T-cell (primary cell): ENCODE measurements at places on chromosomes 7 and 10.
A peak's percentile ranks its signal among the peaks of the same experiment; 100 is the strongest.

DNA sequence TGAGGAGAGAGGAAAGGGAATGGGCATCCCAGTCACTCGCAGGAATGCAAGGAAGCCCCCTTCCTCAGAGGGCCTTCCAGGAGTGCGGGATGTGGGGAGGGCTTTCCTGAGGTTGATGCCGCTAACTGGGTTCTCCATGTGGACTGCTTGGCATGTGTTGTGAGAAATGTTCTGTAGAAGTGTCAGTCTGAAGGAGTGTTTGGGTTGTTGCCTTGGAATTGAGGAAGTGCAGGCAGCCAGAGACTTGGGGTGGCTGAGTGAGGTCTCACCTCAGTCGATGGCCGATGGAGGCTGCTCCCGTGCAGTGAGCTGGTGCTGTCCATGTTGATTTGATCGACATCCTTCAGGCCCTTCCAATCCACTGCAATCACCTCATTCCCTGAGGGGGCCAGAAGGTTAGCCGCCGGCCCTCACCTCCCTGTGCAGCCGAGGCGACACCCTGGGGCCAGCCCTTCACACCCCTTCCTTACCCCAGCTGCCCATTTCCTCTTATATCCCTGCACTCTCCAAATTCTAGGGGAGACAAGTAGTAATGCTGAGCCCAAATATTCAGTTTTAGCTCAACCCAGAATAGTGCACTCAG is 2.7 kb downstream of the FAM131B start:
- H3K4me3 ChIP-seq = no peak overlapping the region
- DNase-seq = no peak
- no peaks in the 10 kb centered on the region for H3K36me3 ChIP-seq
- peaks cover 15% of the 10 kb centered on the region for H3K4me1 ChIP-seq
- peaks cover 24% of the 10 kb centered on the region for H3K27me3 ChIP-seq

GRCh38 chr7:159253657-159254056 is 109.0 kb upstream of the VIPR2 start:
- H3K27ac ChIP-seq = no peak overlapping the region
- H3K4me1 ChIP-seq = peaks cover 8% of the 10 kb centered on the region
- peaks cover 10% of the 10 kb centered on the region for H3K27me3 ChIP-seq
- DNase-seq = no peak
- no peak overlapping the region for H3K4me3 ChIP-seq
- no peaks in the 10 kb centered on the region for H3K36me3 ChIP-seq

DNA sequence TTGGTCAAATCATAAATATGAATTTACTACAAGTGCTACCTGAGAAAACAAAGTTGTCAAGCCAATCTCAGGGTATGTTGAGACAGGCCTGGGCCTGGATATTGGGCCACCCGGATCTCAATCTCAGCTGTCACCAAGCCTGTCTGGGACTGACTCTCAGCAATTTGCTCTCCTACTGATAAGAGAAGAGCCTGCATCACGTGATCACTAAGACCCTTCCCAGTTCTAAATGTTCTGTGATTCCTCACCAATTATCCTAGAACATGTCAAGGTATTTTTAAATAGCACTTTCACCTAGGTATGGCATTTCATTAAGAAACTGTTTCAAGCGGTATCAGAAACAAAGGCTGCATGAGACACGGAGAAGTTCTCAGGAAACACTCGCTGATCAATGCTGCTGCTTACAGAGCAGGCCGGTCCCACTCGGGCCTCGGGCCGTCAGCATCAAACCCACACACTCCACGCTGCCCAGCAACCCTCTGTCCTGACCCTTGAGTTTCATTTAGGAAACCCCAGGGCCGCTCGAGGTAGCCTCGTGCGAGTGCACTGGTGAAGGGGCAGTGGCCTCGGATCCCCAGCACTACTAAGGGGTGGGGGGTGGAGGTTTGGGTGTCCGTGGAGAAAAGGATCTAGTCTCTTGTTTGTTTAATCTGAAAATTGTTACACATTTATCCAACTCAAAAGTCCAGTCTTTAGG is 4.1 kb downstream of the KLF6 start:
- no peak for DNase-seq
- H3K36me3 ChIP-seq = peaks cover 64% of the 10 kb centered on the region
- H3K27ac ChIP-seq = peak overlapping the region; percentile 99
- H3K27me3 ChIP-seq = no peaks in the 10 kb centered on the region

- no peak overlapping the region for H3K27ac ChIP-seq
- no peaks in the 10 kb centered on the region for H3K27me3 ChIP-seq
- H3K36me3 ChIP-seq = no peaks in the 10 kb centered on the region
- no peak for DNase-seq
- H3K4me3 ChIP-seq = no peak overlapping the region
Measured at GRCh38 chr10:65313406-65313805, 1612.4 kb upstream of the LRRTM3 start.
